ENCODE measurements at places on chromosomes 7 and 10.

GRCh38 chr10:99678921-99679320 is 19.6 kb downstream of the ENTPD7 start:
- no peak for DNase-seq

GRCh38 chr7:116231949-116232348 is 21.6 kb downstream of the TES start:
- peak; percentile 16 for DNase-seq

DNA sequence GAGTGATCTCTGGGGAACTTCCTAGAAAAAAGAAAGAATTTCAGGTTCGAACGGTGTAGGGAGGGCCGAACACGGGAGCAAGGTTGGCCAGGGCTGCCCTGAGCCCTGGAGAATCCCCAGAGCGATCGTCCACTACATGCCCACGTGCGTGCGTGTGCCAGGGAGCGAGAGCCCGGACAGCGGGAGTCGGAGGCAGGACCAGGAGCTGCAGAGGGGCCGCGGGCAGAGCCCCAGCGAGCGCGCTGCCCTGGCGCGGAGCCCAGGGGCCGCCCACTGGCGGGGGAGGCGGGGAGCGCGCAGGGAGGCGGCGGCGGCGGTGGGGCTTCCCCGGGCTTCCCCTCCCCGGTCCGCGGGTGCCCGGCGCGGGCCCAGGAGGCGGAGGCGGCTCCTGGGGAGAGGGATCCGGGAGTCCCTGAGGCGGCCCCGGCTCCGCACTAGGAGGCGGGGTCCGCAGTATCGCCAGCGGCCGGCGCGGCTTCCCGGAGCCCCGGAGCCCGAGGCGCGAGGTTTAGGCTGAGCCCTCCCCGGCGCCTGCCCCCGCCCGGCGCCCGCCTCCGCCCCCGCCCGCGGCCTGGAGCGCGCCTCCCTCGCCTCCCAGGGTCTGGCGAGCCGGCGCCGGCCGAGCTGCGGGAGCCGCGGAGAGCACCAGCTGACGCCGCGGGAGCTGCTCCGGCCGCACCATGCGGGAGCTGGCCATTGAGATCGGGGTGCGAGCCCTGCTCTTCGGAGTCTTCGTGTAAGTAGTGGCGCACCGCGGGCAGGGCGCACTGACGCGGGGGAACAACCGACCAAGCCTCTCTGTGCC is at the start of gene PLPP4:
Gene PLPP4, plus strand, starts transcription at position 602 of the 805 bp plus-strand sequence. Its CDS starts 79 bp downstream, at position 681.
- no peak for DNase-seq

DNA sequence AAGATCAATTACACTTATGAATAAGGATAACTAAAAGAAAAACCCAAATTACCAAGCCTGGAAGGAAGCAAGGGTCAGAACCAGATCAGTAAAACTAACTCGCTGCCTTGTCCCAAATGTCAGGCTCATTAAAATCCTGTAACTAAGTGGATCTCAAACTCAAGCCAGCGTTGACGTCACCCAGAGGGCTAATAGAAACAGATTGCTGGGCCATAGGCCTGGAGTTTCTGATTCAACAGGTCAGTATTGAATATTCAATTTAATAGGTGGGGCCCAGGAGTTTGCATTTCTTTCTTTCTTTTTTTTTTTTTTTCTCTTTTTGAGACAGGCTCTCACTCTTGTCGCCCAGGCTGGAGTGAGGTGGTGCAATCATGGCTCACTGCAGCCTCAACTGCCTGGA is 397.0 kb downstream of the CALN1 start:
- no peak for DNase-seq

- no peak for DNase-seq
Observed at GRCh38 chr7:7882888-7883287, 85.7 kb upstream of the GLCCI1 start.

GRCh38 chr10:101708870-101709269 is 13.9 kb upstream of the FBXW4 start:
- DNase-seq, result no peak

DNA sequence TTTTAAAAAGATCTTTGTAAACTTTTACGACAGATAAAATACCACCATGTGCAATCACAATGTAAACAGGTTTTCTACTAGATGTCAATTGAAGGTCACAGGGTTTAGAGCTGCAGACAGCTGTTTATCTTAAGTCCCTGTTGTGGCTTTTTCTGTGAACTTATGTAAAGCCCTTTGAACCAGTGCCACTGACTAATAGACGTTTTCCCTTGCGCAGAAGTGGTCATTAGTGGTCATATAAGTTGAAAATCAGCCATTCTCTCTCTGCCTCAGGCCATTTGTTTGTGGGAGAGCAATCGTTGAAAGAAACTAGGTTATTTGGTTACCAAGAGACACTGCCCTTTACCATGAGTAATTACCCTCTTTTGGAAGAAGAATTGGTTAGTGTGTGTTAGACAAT is 23.9 kb downstream of the CACNB2 start:
- no peak for DNase-seq

DNA sequence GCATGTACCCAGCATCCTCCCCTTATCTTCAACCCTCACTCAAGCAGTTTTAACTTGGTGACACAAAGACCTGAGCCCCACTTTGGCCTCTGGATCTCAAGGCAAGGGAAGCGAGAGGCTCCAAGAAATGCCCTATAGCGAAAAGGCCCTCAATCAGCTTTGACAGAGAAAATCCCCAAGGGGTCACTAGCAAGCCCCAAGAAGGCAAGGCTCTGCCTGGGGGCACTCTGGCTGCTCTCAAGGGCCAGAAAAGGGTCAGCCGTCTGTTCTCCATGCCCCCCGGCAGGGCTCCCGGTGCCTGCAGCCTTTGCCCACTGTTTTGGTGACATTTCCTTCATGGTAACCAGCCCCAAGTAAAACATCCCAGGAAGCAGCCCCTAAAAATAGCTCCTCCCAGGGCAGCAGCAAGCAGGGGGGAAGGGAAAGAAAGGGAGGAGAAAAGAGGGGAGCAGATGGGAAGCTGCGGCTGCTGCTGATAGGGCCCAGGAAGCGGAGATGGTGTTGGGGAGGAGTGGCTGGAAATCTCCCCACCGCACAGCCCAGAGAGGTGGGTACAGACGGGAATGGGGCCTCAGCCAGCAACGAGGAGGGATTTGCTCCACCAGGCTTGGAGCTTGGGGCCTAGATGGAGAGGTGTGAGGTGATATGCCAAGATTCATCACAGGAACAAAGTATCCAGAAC is 7.1 kb downstream of the CAMK2G start:
- DNase-seq, result no peak

GRCh38 chr7:132793474-132793873 is 217.2 kb upstream of the PLXNA4 start:
- DNase-seq, result no peak

GRCh38 chr7:155377838-155378579 is 79.9 kb upstream of the EN2 start:
- no peak for DNase-seq

GRCh38 chr7:96558530-96558929 is 151.1 kb downstream of the SEM1 start:
- no peak for DNase-seq

DNA sequence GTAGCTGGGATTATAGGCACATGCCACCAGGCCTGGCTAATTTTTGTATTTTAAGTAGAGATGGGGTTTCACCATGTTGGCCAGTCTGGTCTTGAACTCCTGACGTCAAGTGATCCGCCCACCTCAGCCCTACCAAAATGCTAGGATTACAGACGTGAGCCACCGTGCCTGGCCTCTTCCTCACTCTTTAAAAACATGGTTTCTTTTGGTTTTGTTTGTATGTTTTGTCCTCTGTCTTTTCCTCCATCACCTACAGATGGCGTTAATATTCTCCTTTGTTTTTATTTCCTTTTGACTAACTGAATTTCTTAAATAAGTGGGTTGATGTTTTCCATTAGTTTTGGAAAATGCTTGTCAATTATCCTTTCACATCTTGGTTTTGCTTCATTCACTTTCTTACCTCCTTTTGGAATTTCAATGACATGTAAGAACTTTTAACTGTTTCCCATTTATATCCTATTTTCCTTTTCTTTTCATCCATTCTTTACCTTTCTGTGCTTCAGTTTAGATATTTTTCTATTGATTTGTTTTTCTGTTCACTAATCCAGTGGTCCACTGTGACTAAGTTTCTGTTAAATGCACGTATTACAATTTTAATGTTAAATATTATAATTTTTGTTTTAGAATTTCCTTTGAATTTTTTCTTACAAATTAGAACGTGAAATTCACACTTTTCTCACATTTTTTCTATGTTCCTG is 104.1 kb downstream of the ZNF467 start:
- no peak for DNase-seq

DNA sequence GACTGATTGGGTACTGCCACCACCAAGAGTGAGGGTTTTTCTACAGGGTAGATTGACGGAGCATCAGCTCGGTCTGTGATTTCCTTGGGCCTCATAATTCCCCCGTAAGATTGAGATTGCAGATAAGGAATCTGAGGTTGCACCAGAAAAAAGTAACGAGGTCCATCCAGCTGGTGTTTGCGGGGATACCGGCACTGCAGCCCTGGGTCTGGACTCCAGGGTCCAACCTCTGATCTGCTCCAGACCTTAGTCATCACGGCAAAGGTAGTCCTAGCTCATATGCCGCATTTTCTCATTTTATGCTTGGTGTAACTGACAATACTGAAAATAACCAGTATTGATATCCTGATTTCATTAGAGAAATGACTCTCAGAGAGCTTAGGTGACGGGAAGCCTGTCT is 3.9 kb downstream of the CARD11 start:
- DNase-seq, result no peak

DNA sequence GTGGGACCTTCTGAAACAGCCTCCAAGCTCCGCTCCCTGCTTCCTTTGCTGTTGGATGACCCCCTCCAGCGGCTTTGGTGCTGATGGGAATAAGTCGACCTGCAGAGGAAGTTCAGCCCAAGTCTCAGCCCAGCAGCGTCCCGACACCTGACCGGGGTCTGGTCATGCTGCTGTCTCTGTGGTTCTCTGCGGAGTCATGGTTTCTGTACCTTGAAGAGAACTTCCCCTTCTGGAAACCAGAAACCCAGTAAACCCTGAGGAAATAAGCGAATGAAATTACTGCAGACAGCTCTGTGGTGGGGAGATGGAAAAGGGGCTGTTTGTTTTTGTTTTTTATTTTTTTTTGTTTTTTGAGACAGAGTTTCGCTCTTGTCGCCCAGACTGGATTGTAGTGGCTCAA is 18.3 kb upstream of the ZNF12 start:
- no peak for DNase-seq

DNA sequence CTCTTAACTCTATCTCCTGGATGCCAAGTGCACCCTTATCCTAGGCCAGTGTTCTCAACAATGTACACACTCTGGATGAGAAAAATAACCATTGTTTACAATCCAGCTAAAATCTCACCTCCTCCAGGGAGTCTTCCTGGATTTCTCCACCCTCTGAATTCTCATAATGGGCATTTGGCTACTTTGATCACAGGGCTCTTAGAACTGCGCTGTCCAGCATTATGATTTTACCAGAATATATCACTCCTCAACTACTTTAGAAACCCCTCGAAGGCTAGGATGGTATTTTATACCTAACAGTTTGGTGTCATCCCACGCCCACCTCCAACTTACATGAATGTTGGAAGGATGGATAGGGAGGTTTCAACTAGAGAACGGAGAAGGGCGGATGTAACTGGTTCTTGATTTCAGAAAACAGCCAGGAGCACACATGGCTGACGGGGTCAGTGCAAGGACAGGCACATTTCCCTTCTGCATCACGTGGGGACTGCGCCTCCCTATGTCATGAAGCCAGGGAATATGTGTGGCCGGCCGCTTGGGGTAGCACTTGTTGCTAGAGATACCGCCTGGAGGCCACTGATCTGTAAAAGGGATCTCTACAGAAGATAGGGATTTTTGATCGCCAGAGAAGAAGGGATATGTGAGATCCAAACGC is 1.2 kb upstream of the ATP6V0E2 start:
- DNase-seq, result peak; percentile 67

- DNase-seq, result peak; percentile 87
Observed at GRCh38 chr10:77320971-77321471, 316.6 kb downstream of the KCNMA1 start.

GRCh38 chr10:48759113-48759901 is 74.6 kb downstream of the WDFY4 start:
- DNase-seq, result no peak

DNA sequence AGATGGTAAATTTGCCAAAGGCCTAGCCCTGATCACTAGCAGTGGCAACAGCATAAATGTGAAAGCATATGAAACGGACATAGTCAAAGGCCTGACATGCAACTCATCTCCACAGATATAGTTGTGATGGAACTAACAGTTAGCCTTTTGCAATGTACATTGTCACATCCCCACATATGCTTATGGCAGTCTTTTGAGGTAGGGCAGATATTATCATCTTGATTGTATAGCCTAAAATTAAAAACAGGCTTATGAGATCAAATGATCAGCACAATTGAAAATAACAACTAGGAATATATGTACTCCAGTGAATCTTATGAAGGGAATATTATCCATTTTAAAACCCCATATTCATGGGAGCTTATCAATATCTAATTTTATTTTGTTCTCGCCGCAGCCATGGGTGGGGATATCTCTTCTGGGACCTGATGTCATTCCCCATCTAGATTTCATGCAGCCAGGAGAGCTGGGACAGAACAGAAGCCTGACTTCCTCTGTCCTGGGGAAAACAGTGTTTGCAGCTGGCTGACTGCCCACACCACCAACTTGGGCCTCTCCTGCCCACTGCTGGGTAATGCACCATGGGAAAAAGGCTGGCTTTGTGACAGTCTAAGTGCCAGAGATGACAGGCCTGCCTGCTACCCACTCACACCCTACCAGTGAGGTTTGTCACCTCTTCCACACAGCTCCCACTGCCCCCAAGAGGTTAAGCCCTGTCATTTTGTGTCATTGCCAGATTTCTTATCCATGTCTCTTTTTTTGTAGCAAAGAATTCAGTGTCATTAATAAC is 180.2 kb upstream of the FZD1 start:
- no peak for DNase-seq

- DNase-seq, result no peak
Observed at GRCh38 chr10:90912854-90913479, 7.9 kb downstream of the ANKRD1 start.

DNA sequence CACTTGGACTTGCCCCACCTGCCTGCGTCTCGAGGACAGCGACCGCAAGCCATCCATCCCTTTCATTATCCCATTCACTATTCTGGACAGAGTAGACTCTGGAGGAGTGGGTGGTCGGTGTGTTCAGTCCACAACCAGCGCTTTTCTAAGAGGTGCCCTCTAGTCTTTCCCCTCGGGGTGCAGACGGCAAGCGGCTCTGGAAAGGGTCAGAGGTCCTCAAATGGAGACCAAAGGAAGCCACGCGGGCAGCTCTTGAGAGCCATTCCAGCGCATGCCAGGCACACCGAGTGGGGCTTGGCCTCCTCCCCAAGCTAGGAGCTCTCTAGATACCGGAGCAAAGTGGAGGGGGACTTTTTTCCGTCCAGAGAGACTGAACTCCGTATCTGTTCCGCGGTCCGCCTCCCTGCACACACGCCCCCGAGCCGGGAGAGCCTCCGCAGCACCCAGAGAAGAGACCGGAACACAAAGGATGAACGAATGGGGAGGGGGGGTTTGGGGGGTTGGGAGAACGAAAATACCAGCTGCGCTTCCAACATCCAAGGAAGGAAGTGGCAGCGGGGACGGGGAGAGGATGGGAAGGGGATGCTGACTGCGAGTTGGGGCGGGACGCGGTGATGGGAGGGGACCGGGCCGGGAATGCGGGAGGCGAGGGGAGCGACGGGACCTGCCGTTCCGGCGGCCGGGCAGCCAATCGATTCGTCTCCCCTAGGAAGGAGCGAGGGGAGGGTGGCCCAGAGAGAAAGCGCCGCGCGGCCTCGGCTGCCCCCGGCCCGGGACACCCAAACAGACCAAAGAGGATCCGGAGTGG is 515 bp downstream of the GSDME start:
- no peak for DNase-seq

- no peak for DNase-seq
Observed at GRCh38 chr10:63125459-63125858, 7.7 kb upstream of the NRBF2 start.

GRCh38 chr7:18667466-18667865 is 171.9 kb downstream of the HDAC9 start:
- no peak for DNase-seq

- DNase-seq, result no peak
Observed at GRCh38 chr7:43658718-43659548, 70.4 kb downstream of the COA1 start.

Data from amniotic stem cell (primary cell).